H1 (cell line): ENCODE measurements at places on chromosomes 6 and 20.
A peak's percentile ranks its signal among the peaks of the same experiment; 100 is the strongest.

- no peak for DNase-seq
These were observed 4.5 kb downstream of the RIPOR3 start for GRCh38 chr20:50686821-50687220.

- no peak for DNase-seq
These were observed 58.5 kb upstream of the HIVEP1 start for GRCh38 chr6:11953641-11954040.

DNA sequence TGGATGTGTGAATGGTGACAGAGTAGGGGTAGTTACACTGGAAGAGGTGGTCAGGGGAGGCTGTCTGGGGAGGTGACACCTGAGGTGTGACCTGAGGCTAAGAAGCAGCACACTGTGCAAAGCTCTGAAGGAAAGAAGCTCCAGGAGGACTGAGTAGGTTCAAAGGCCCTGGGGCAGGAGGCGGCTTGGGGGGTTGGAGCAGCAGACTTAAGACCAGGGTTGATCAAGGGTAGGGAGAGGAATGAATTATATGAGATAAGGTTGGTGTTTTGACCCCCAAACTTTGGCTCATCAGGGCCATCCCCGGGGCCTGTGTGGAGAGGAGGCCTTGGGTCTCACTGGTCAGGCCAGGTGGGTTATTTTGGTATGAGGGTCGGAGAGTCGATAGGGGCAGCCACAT is 166.1 kb downstream of the GRM4 start:
- no peak for DNase-seq

DNA sequence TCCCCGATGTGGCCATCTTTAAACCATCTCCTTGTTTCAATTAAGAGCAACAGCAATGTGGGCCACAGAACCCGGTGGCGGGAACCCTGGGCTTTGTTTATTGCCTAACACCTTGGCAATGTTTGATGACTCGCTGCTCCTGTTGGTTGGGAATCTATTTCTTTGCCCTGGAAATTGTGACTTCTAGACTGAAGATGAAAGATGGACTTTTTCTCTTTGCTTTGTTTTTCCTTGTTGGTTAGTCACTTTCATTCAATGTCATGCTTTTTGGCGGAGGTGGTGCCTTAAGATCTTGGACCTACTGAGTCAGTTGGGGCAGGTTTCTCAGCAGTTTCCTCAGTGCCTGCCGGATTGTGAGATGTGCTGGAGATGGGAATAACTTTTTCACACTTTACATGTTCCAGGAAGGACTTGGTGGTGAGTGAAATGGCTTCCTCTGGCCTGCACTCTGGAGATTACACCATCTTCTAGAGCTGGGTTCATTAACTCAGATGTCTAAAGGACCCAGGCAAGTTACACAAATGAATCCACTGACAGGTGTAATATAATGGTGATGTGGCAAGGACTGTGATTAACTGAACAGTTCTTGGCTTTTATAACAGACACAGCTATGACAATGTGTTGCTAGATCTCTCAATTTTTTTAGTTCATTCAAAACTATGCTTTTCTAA is 56.3 kb downstream of the TSHZ2 start:
- no peak for DNase-seq

DNA sequence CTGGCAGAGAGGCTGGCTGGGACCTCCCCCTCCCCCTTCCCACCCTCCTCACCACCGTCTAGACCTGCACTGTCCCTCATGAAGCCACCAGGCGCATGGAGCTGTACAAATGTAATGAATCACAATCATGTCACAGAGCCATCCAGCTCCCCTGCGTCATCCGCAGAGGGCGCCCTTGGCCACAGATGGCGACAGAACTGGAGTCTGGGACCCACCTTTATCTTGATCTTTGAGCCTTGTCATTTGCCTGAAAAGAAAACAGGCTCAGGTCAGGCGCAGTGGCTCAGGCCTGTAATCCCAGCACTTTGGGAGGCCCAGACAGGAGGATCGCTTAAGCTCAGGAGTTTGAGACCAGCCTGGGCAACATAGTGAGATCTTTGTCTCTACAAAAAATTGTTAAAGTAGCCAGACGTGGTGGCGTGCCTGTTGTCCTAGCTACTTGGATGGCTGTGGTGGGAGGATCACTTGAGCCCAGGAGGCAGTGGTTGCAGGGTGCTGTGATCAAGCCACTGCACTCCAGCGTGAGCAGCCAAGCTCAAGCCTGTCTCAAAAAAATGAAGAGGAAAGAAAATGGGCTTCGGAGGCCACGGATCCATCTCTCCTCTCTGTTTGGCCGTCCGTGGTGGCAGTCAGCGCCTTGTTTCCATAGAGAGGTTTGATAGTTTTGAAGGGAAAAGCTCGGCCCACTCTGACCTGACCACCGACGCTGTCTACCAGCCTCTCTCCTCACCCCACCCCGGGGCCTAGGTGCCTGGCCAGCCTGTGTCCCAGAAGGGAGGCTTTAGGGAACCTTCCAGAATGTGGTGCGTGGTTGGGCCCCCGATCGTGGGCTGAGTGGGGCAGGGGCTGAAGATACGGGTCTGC is 6.2 kb downstream of the COL9A3 start:
- DNase-seq, result no peak

DNA sequence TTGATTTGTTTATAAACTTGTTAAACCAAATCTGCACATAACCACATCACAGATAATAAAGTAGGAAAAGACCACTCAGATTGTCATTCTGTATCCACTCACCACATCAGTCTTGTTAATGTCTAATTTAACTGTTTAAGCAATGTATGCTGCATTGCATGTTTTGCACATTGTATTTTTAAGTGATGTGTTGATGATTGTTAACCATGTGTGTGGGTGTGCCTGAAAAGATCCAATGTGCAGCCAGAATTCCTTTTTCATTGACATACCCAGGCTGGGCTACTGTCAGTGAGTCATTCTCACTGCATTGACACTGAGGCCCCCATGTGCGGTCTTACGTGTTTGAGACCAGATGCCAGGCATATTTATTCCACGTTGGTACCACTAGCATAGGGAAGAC is 167.3 kb downstream of the TRMT11 start:
- no peak for DNase-seq

- no peak for DNase-seq
These were observed 3.1 kb downstream of the ZBTB2 start for GRCh38 chr6:151388236-151388635.

DNA sequence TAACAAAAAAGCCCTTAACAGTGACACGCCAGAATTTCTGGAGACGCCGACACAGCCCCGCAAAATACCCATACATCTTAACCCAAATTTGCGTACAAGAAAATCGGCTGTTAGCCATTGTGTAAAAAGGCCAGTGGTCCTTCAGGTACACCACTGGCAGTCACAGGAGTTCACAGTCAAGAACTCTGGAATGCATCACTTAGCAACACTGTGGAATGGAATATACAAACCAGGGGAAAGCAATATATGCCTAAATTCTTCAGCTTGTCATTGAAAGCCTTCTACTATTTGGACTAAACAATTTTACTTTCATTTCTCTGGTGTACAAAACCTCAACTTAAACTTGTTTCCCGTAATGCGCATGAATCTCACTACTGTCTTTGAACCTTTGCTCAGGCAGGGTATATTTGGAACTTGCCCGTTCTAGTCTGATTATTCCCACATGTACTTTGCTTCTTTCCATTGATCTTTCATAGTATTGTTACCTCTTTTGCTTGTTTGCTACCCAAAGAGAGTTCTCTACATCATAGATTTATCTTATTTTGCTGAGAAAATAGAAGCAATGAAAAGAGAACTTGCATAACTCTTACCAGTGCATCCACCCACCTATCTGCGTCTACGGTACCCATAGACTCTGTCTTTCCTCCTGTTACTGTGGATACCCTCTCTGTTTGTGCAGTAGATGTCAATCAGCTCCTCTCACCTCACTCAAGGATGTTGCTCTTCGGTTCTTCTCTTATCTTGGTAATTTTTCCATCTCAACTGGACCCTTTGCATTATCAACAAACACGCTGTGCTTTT is at the start of gene ARMH2:
Gene ARMH2 (minus strand): TSS at position 178 of the 801 bp plus-strand sequence. CDS start 60 bp downstream, at position 118.
- no peak for DNase-seq

DNA sequence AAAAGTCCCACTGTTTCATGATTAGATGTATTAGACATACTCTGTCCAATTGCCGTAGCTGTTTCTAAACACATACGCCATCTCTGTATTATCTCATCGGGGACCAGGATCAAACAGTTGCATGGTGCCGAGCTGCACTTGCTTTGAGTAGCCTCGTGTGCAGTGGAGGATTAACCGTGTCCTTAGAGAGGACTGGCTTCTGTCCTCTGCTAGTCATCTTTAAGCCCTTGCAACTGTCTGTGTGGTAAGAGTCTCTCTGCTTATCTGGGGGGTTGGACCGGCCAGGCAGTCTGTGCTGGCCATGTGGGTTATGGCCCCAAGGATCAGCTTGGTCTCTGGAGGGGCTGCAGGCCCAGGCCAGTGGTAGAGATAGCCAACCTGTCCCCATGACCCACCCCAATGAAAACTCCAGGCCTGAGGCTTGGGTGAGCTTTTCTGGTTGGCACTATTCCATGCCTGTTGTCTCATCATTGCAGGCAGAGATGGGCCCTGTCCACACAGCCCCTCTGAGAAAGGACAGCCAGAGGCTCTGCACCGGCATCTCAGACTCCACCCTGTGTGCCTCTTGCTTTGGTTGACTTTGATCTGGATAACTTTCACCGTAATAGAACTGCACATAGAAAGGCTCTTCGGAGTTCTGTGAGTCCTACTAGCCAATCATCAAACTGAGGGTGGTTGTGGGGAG is 137.3 kb upstream of the SNX9 start:
- no peak for DNase-seq

DNA sequence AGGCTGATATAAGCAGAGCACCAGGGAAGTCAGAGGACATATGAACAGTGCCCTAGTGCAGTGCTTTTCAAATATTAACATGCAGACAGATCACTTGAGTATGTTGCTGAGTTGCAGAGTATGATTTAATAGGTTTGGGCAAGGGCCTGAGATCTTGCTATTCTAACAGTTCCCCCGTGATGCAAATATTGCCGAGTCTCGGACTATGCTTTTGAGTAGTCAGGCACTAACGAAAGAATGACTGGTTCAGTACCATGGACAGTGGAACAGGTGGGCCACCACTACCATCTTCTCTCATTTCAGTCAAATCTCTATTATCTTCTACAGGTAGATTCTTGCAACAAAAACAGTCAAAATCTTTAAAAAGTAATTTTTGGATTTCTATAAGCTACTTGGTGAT is 3.7 kb upstream of the TMEM200A start:
- DNase-seq, result peak; percentile 50

GRCh38 chr6:115891111-115891669 is 169.5 kb downstream of the FRK start:
- no peak for DNase-seq
